A172 (cell line): ENCODE measurements at places on chromosomes 16 and 17.

GRCh38 chr16:68356249-68356918 is 45.6 kb downstream of the PRMT7 start:
- DNase-seq = no peak

DNA sequence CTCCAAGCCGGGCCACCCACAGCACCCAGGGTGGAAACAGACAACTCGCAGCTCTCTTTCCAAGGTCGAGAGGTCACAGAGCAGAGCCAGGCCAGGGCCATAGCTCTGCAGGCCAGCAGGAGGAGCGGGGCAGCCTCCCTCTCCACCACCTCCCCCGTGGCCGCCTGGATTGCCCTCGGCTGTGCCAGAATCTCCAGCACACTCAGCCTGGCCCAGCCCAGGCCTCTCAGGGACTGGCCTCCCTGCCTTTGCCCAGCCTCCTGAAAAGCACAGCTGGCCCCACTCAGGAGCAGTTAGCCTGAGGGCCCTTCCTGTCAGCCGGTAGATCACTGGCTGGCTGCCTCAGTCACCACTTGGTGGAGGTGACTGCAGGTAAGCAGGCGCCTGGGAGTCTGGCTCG is 85.8 kb upstream of the SEC14L1 start:
- no peak for DNase-seq

DNA sequence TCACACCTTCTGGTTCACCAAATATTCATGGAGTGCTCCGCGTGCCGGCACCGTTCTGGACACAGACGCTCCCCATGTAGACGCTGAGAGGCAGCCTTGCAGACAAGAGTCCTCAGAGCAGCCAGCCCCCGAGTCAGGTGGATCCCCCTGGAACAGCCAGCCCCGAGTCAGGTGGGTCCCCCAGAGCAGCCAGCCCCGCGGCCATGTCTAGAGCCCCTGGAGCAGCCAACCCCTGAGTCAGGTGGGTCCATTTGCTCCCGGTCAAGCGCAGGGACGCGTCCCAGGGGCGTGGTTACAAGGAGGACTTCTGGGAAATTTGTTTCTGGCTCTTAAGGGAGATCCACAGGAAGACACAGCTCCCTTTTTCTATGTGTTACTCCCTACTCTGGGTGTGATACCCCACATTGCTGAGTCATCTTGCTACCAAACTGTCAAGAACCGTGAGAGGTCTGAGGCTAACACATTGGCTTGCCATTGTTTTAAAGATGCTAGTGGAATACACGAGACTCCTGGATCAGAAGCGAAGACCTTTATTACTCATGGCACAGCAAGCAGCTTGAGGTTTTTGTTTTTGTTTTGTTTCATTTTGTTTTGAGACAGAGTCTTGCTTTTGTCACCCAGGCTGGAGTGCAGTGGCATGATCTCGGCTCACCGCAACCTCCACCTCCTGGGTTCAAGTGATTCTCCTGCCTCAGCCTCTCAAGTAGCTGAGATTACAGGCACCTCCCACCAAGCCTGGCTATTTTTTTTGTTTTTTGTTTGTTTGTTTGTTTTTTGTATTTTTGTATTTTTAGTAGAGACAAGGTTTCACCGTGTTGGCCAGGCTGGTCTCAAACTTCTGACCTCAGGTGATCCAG is 43.3 kb upstream of the CBFA2T3 start:
- peak; percentile 26 for DNase-seq

GRCh38 chr16:30892670-30893416 is 1.0 kb downstream of the BCL7C start:
- no peak for DNase-seq

DNA sequence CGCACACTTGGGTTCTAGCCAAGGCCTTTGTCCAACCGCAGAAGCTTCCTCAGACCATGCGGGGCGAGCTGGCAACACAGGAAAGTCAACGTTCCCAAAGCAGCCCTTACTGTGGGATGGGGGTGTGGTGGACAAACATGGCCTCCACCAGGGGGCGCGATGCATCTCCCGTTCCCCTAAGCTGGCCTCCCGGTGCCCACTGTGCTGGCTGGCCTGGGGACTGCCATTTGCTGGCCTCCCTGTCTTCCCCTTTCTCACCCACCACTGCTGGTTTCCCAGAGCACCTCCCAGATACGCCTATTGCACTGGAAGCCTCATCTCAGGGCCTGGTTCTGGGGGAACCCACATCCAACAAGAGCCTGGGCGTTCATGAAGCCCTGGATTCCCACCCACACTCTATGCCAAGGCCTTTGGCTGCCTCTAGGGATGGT is 145.3 kb downstream of the IRF8 start:
- DNase-seq = peak; percentile 56

GRCh38 chr17:14352136-14352535 is 51.3 kb downstream of the HS3ST3B1 start:
- no peak for DNase-seq

- DNase-seq = no peak
Measured at GRCh38 chr16:25867041-25867440, 175.3 kb downstream of the HS3ST4 start.

- DNase-seq = no peak
Measured at GRCh38 chr17:28173801-28174200, 131.3 kb downstream of the NLK start.

- peak; percentile 99 for DNase-seq
Measured at GRCh38 chr17:37813751-37814150, 68.9 kb upstream of the HNF1B start.

DNA sequence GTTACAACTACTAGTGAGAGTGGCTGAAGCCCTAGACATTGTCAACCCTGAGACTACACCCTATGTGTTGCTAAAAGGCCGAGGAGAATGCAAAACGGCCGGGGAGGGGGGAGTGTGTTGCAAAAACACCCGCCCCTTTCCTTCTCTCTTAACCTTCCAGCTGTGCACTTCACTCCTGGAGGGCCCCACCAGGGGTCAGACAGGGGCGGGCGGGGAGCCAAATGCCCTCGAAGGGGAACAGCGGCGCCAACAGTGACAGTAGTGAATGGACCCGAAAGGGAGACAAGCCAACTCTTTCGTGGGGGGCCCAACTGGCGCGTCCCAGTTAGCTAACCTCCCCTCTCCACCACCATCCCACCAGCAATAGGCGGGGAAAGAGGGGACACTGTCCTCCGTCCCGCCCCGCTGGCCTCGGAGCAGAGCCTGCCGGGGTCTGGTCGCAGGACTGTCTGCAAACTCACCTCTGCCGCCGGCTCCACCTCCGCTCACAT is 352 bp downstream of the MARF1 start:
- peak; percentile 55 for DNase-seq

GRCh38 chr16:19948186-19949104 is 63.8 kb upstream of the GPRC5B start:
- no peak for DNase-seq

DNA sequence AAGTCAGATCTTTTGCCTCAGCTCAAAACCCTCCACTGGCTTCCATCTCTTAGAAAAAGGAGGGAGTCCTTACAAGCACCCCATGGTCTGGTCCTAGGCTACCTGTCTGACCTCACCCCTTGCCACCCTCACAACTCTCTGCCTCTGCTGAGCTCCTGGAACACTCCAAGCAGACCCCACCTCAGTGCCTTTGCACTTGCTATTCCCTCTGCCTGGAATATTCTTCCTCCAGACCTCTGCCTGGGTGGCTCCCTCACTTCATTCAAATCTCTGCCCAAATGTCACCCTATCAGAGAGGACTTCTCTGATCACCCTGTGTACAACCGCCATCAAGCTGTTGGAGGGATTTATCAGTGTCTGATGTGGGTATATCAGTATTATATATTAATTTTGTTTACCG is 37.4 kb downstream of the PMFBP1 start:
- DNase-seq = no peak

DNA sequence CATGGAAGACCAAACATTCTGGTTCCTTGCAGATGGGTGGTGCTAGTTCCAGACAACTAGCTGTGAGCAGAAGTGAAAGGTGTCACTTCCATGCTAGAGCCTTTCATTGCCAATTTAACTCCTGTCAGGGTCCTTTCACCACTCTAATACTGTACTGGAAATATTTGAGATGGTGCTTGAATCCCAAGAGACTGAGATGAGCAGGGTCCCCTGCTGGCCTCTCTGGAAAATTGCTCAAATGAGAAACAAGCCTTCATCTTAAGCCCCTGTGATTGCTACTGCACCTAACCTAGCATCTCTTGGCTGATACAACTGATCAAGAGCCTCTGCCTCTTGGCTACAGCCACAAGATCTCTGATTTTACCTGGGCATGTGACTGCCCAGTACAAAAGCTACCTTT is 7.4 kb upstream of the VAC14 start:
- no peak for DNase-seq

DNA sequence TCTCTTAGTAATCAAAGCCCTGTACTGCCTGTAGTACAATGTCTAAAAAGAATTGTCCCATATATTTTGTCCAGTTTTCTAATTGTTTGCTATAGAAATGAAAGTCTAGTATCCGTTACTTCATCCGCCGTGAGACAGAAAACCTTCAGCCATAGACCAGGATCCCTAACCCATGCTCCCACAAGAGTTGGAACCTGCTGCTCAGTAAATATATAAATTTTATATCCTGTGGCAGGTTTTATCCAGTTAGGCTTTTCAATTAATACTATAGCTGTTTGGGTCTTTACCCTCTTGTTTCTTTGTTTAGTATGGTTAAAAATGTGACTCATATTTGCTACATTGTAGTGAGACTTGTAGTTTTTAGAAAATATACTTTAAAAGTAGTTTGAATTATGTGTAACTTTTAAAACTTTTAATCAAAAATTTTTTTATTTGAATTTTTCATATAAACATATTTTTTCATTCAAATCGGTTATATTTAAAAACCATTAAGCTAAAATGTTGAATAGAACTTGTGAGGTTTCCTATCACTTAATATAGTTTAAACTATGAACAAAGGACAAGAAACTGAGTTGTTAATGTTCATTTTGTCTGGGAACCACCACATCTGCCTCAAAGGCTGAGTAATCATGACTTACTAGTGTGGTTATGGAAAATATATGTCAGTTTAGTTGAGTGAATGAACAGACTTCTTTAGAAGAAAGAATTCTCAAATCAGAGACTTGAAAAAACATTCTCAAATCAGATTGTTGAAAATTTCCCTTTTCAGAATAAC is 54.8 kb downstream of the VMP1 start:
- DNase-seq = peak; percentile 75

- DNase-seq = no peak
Measured at GRCh38 chr17:83036666-83037065, 42.7 kb upstream of the METRNL start.

DNA sequence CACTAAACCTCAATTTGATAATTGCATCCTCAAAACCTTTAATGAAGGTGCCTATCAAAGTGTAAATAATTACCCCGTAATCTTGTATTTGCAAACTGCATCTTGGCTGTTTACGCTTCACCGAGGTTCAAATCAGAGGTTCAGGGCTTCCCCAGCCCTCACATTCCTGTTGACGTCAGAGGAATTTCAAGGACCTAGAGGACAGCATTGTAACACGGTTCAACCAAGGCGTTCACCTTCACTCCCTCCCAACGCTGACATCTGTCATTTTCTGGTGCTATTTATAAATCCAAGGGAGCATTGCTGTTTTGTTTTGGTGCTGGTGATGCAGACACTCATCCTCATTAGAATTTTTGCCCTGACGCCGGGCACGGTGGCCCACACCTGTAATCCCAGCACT is 691.6 kb upstream of the RBFOX1 start:
- DNase-seq = no peak

DNA sequence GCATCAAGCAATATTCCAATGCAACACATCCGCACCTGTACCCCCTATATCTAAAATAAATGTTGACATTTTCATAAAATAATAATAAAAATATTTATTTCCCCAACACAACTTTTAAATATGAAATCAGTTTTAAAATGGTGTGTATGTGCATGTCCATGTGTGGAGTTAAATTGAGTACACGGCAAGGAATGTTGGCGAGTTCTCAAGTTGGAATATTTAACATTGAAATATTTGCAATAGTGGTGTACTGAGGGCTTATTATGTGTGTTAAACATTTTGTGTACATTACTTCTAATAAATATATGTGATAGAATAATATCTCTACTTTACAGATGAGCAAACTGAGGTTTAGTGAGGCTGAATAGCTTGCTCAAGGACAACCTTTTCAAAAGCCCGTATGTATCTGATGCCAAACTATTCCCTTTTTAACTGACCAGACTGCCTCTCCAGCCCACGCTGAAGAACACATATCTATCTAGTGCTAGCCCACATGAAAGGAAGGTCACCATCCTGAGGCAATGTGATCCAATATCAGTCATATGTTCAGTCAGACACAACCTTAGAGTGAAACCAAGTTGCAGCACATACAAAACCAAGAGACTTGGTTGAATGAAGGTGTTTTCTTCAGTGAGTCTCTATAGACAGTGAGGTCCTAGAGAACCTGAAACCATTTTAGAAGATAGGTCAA is 192.2 kb upstream of the CDH11 start:
- DNase-seq = no peak

DNA sequence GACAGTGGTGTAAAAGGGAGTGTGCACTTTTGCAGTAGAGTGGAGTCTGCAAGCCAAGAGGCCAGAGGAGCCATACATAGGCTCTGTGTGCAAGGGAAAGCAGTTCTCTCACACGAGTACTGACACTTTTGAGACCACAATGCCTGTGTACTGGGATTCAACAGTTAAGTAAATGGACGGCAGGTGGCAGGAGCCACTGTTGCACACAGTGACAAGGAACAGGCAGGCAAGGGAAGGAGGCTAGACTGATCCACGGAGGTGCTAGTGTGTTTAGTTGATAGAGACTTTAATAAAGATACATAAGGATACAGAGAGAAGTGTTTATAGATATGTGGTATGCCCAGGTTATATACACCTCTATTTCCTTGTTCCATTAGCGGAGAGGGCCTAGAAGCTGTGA is 67.0 kb downstream of the MPRIP start:
- DNase-seq = no peak

- no peak for DNase-seq
Measured at GRCh38 chr16:88384222-88385111, 1.7 kb downstream of the ZNF469 start.

GRCh38 chr16:10964891-10965326 is 20.5 kb downstream of the CLEC16A start:
- peak; percentile 42 for DNase-seq

DNA sequence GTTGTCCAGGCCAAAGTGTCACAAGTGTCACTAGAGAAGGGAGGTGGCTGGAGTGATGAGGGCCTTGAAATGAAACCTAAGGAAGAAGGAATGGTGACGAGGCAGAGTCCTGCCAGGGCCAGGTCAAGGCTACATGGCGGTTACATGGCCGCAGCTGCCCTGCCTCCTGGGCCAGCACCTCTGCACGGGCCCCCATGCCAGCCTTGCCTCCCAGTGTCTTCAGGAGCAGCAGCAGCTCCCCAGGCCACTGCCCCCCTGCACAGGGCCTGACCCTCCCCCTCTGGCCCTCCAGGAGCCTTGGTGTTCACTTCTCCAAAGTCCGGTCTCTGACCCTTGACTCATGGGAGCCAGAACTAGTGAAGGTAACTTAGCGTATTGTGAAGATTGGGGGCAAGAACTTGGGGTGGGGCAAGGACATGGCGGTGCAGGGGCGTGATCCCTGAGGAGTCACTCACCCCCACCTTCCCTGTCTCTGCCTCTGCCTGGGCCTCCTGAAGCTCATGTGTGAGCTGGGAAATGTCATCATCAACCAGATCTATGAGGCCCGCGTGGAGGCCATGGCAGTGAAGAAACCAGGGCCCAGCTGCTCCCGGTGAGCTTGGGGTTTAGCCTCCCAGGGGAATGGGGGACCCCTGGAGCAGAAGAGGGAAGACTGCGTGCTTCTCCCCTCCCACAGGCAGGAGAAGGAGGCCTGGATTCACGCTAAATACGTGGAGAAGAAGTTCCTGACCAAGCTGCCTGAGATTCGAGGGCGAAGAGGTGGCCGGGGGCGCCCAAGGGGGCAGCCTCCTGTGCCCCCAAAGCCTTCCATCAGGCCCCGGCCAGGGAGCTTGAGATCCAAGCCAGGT is 4.1 kb upstream of the KCTD11 start:
- no peak for DNase-seq
